DMS153 (cell line): ENCODE measurements at places on chromosomes 13 and 19.

- DNase-seq = no peak
Measured at GRCh38 chr19:8142513-8142900, 6.9 kb downstream of the FBN3 start.

DNA sequence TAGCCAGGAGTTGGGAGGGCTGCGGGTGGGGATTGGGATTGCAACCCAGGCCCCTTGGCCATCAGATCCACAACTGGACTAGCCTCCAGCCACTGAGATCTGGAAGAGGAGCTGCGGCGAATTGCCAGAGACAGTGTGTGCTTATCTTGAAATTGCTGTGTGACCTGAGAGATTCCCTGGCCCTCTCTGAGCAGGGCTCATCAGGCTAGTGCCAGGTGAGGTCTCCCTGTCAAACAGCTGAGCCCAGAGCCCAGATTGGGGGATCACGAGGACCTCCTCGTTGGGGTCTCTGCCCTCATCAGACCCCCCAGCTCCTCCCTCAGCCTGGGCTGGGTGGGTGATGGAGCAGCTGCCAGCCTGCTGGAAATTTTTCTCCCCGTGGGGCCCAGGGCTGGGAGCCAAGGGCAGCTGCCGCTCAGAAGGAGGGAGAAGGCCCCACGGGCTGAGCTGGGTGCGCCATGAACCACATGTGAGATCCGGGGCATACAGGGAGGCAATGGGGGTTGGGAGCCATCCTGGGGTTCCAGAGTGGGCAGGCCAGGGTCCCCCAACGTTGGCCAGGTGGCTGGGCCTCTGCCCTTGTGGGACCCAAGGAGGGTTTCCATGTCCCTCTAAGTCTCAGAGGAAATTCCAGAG is 7.2 kb downstream of the FUT5 start:
- DNase-seq = no peak

DNA sequence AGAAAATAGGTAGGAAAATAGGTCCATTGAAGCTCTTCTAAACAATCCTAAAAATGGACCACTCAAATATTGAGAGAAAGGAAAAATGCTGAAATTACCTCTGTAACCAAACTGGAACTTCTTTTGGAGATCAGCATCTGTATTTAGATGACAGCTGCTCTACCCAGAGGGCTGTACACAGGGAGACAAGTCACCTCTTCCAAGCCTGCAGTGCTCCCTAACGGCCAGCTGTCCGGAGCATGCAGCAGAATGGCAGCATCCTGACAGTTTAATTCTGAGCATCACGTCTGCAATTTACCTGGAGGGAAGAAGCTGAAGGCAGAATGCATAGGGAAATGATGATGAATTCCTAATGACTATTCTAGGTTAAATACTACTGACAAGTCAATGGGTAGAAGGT is 62.8 kb upstream of the DIAPH3 start:
- DNase-seq = peak; percentile 4

- no peak for DNase-seq
Measured at GRCh38 chr19:48121909-48122371, 11.3 kb upstream of the PLA2G4C start.

DNA sequence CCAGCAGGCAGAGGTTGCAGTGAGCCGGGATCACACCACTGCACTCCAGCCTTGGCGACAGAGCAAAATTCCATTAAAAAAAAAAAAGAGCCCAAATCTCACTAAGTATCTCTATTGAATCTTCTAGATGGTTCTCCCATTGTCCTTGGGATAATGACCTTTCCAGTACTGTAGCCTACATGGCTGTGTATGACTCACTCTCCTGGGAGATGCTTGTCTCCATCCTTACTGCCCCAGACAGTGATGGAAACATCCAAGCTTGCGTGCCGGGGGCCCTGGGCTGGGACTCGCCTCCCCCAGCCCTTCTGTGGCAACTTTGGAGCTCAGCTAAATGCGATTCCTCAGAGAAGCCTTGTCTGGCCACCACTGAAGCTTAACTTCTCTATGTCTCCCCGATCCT is 49.7 kb downstream of the NWD1 start:
- no peak for DNase-seq

DNA sequence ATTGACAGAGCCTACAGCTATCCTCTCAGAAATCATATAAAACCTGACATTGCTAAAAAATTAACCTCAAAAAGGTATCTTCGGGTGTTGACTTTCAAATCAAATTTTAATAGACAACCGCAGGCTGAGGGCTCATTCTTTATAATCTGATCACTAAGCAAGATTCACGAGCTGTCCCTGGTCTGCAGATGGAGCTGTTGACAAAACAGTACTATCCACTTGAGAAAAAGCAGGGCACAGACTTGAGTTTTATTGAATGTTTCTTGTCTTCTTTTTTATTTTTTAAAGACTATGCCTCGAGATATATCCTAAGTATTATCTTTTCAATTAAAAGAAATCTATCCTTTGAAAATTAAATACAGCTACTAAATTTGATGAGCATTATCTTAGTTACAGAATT is 540.5 kb downstream of the PCDH9 start:
- no peak for DNase-seq

GRCh38 chr19:40464059-40465024 is 1.2 kb downstream of the BLVRB start:
- peak; percentile 62 for DNase-seq

GRCh38 chr19:6045108-6045507 is 65.2 kb downstream of the RFX2 start:
- DNase-seq = no peak

- no peak for DNase-seq
Measured at GRCh38 chr13:48078251-48078656, 16.6 kb downstream of the MED4 start.

DNA sequence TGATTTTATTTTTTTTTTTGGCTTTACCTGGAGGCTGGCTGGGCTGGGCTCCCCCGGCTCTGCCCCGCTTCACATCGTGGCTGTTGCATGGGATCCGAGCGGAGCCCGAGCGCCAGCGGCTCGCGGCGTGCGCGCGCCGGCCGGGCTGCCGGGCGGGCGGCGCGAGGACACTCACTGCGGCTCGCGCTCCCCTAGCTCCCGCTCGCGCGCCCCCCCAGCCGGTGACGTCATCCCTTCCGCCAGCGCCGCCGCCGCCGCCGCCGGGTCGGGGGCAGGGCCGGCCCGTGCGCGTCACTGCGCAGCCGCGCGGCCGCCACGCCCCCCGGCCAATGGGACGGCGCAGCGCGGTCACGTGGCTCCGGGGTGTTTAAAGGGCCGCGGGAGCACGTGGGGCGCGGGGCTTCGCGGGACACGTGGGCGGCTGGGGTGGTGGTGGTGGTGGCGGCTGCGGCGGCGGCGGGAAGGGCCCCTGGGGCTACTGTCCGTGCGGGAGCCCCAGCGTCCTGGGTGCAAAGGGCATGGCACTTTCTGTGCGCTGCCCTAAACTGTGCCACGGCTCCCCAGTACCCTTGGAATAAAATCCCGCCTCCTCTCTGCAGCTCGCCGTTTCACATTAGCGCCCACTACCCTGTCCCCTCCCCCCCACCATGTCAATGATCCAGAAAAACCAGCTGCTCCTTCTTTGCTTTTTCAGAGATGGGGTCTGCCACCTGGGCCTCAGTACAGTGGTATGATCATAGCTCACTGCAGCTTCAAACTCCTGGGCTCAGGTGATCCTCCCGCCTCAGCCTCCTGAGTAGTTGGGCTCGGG is at the start of gene PTPRS:
TSS of gene PTPRS (minus strand) at position 176 of the 811 bp plus-strand sequence. CDS start 54,672 bp downstream, outside the sequence.
- peak; percentile 60 for DNase-seq

- no peak for DNase-seq
Measured at GRCh38 chr13:90710164-90710759, 637.2 kb upstream of the MIR17HG start.

- DNase-seq = no peak
Measured at GRCh38 chr13:61908906-61909615, 493.4 kb upstream of the PCDH20 start.

- DNase-seq = no peak
Measured at GRCh38 chr13:39111145-39111544, 72.9 kb downstream of the NHLRC3 start.

- no peak for DNase-seq
Measured at GRCh38 chr13:39385621-39386231, 217.3 kb downstream of the LHFPL6 start.

- DNase-seq = no peak
Measured at GRCh38 chr13:27170221-27170515, 1.4 kb downstream of the USP12 start.

GRCh38 chr19:45798995-45799517 is 6.4 kb upstream of the DMWD start:
- DNase-seq = peak; percentile 6

GRCh38 chr19:46413262-46414031 is at the start of gene CCDC8:
CCDC8 (minus strand) TSS chr19:46413564; CDS start chr19:46412810, 754 bp downstream.
- DNase-seq = peak; percentile 42

- DNase-seq = no peak
Measured at GRCh38 chr19:42363614-42364346, 26.3 kb downstream of the CNFN start.

DNA sequence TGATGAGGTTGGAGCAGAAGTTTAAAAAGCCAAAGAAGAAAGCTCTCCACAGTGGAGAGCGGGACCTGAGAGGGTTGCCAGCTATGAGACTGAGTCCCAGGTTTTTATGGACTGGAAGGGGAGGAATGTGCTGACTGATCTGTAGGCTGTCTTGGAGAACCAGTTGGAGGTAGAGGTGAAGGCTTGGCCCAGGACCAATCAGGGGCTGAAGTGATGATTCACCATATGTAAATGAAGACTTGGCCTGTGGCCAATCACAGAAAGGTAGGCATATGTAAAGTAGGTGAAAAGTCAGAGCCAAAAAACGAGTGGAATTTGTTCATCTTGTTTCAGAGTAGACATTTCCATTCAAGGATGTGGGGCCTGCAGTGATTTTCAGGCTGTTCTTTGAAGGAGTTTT is 17.5 kb upstream of the KBTBD6 start:
- no peak for DNase-seq
